ENCODE measurements at places on chromosomes 12 and 14.

DNA sequence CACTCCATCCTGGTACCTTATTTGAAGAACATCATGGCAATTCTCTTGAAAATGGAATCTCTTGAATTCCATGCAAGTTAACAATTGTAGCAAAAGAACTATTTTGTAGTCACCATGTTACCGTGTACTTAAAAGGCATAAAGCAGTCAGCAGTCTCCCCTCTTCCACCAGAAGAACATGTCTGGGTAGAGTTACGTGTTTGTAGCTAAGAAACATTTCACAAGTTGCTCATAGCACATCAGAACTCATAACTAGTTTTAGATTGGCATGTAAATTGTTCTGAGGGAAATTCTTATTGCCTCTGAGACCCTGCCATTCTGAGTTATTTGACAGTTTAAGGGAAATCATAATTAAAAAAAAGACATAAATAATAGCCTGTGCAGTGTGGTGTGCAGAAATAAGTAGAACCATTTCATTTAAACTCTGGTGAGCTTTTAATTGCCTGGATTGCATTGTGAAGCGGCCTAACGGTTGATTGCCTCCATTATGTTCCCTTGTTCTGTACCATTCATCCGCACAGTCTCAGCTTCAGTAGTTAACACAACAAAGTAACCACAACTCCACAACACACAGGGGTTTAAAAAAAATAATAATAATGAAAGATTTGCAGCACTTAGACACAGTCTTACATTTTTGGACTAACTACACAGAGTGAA is 2.6 kb downstream of the LMO3 start:
- no peak for DNase-seq

GRCh38 chr14:81534510-81535074 is 939 bp upstream of the SEL1L start:
- no peak for DNase-seq

DNA sequence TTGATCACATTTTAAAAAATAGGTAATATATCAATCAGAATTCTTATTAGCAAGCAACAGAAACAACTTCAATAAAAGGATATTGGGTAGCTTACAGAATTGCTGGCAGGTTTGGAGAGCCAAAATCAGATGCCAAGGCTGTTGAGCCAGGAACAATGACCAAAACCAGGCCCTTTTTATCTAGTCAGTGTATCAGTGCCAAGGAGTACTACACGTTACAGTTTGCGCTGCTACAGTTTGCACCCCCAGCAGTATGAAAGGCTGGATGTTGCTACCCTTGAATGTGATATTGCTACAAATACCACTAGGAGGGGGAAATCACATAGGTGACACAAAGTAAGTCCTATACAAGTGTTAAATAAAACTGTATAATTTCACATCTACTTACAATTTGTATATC is 19.3 kb downstream of the CGRRF1 start:
- DNase-seq, result no peak

DNA sequence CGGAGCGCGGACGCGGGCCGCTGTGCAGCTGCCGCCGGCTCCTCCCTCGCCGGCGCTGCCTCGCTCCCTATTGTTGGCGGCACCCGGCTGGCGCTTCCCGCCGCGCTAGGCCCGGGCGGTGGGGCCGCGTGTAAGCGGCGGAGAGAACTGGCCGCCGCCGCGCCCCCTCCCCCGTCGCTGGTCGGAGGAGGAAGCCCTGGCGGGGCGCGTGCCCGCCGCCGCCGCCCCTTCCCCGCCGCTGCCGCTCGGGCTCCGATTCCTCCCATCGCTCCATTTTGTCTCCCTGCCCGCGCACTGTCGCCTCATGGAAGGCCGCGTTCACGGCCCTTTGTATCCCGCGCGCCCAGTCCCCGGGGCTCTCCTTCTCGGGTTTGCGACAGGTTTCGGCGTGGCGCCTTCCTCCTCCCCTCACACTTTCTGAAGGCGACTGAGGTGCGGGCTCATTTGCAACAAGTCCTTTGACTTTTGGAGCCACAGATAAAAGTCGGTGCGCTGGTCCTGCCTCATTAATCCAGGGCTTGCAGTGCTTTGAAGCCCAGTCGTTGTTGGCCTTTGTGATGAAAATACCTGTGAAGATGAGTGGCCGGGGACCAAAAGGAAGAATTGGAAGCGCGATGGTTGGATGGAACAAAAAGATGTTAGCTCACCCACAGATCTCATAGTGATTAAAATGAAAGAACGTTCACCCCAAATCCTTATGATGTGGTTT is 707 bp downstream of the CPSF6 start:
- DNase-seq, result peak; percentile 59

DNA sequence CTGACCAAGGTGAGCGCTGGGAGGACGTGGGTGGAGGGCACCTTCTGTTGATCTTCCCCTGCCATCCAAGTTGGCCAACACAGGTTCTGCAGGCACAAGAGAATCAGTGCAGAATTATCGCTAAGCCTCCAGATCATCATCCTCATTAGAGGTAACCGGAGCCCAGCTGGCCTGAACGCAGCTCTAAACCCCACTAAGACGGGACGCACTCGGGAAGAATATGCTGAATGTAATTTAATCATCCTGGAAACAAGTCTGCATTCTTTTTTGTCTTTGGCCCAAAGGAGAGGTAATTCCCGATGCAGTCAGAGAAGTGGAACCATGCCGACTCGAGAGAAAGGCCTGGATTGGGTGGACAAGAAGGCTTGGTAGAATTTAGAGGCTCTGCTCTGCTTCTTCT is 111.0 kb upstream of the GSC start:
- DNase-seq, result no peak

DNA sequence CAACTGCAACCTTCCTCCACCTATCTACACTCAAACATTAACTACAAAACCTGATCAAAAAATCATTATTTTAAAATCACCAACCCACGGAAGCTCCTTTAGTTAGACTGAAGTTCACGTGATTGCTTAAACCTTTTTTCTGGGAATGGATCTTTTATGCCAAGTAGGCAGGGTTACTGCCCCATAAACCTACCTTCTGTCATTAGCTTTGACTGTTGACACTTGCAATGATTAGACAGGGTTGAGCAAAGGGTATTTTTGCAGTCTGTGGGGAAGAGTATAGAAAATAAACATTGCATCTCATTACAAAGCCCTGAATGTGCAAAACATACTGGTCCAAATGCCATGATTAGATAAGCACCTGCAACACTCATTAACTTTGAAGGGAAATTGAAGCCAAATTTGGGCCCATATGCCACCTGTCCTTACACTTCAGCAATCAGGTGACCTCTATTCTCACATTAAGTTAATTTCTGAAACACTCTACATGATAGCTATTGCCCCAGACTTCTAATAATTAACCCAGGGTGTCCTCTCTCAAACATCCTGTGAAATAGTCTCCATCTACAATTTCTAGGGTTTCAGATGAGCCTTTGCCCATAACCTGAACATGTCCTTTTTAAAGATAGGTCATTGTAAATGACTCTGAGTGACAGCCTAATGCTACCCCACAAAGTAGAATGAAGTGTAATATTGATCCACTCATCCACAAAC is 156.0 kb upstream of the PLEKHG7 start:
- no peak for DNase-seq

- no peak for DNase-seq
These were observed 2.7 kb downstream of the TTC6 start for GRCh38 chr14:37597914-37598746.

DNA sequence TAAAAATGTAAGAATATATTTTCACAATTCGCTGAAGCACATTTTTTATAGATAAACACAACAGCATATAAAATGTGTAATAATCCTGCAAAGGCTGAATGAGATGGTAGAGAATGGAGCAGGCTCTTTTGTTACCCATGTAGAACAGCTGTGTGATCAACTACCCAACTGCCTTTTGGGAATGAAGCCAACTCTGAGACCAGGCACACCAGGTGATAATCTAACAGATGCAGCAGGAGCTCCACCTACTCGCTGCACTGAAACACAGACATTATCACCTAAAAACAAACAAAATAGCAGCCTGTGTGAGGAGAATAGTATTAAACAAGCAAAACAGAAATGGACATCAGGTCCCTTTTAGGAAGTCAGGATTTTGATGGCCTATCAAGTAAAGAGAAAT is 183.3 kb downstream of the CCDC59 start:
- DNase-seq, result no peak

- no peak for DNase-seq
These were observed 171.2 kb upstream of the EGLN3 start for GRCh38 chr14:34122081-34122480.

- no peak for DNase-seq
These were observed 91.1 kb downstream of the MYF5 start for GRCh38 chr12:80807640-80808288.

DNA sequence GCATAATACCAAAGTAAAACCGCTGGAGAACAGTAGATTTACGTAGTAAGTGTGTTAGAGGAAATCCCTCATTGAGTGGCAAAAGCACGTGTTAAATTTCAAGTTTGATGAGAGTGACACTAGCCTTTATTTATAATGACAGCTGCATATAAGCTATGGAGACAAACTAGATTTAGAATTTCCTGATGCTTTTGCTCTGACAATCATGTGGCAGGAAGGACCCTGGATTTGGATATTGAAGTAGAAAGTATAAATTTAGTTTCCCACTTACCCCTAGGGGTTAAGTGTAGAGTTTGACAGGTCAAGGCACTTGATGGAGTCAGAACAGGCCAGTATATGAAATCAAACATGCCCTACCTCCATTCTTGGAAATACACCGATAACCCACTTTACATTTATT is 983.1 kb downstream of the FLRT2 start:
- no peak for DNase-seq

DNA sequence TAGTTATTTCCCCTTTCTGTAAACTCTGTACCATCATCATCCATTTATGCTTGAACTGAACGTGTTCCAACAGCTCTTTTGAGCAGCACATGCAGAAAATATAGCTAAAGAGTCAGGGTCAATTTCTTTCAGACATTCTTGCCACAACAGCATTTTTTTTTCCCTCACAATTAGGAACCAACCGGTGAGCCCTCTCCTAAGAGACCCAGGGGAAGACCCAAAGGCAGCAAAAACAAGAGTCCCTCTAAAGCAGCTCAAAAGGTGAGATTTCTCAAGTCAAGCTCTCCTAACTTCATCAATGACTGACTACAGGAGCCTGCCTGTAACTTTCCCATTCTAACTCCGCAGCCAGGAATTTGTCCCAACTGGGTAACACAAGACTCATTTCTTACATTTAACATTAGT is 3.5 kb downstream of the HMGA2 start:
- no peak for DNase-seq

GRCh38 chr14:88937706-88938105 is 113.3 kb downstream of the TTC8 start:
- no peak for DNase-seq

DNA sequence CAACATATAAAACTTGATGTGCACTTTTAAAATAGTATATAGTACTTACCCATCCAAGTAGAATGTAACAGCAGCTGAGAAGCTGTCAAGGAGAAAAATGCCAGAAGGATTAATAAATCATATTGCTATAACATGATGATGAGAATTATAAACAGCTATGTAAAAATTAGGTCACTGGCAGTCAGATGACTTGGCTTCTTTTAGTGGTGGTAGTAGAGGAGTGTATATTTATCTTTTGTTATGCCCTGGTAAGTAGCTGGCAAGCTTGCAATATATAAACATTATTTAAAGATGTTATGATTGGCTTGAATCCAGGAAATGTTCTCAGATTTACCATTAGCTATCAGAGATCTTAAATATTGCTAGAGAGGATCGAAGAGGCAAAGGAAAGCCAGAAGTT is 471.0 kb upstream of the MGAT4C start:
- DNase-seq, result no peak

DNA sequence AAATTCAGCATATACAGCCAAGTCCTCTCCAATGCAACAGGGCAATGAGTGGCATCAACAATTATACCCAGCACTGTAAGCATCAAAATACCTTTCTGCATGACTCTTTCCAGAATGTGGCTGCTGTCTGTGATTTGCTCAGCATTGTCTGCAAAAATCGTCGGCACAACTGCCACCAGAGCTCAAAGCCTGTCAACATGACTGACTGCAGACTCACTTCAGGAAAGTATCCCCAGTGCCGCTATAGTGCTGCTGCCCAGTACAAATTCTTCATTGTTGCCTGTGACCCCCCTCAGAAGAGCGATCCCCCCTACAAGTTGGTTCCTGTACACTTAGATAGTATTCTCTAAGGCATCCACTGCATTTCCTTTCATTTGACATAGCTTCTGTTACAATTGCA is 735 bp downstream of the RNASE6 start:
- peak; percentile 41 for DNase-seq

DNA sequence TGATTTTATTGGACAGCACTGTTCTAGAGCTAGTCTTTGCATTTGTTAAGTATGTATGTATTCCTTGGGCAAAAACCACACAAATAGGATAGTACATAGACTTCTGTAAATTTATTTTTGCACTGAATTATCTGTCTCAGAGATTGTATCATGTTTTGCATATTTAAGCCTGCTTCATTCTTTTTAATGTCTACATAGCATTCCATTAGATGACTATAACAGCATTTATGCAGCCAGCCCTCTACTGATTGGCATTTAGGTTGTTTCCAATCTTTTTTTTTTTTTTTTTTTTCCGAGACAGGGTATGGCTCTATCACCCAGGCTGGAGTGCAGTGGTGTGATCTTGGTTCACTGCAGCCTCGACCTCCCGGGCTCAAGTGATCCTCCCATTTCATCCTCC is 34.5 kb downstream of the SYNDIG1L start:
- DNase-seq, result no peak
